ENCODE measurements at places on chromosomes 7 and 10.

- DNase-seq, result no peak
Observed at GRCh38 chr10:125252937-125253336, 92.6 kb upstream of the CTBP2 start.

GRCh38 chr7:115008465-115009114 is 86.7 kb downstream of the MDFIC start:
- DNase-seq, result no peak

- peak; percentile 89 for DNase-seq
Observed at GRCh38 chr7:30148951-30149459, 14.2 kb downstream of the MTURN start.

- DNase-seq, result no peak
Observed at GRCh38 chr10:129952378-129953118, 11.5 kb downstream of the EBF3 start.

DNA sequence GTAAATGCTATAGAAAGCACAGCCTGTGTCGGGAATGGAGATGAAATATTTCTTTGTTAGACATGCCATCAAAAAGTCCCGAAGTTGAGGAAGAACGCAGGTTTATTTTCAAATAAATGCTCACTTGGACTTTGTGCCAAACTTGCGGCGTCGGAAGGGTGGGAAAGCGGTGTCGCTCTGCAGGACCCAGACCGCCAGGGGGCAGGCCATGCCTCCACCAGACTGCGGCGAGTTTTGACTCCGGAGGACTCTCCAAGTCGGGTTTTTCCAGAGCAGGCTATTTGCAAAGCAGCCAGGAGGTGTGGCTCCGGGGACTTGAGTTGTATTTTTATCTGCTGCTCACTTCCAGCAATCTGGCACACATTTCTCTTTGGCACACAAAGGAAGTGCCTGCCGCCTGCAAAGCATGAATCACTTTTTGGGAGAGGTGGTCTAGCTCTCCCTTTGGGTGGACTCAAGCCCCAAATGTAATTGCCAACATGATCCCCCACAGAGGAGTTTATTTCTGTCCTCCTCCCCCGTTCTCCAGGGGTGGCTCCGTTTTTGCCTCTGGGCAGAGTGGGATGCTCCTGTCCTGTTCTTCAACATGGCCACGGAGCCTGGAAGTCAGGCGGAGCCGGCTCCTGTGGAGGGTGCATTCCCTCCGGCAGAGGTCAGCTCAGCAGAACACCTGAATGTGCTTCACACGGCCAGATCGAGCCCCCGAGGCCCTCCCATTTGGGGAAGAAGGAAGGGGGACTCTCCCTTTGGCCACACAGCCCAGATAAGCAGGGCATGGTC is 82.3 kb upstream of the GPR26 start:
- peak; percentile 58 for DNase-seq

- DNase-seq, result no peak
Observed at GRCh38 chr7:38300175-38300574, 26.7 kb upstream of the TARP start.

DNA sequence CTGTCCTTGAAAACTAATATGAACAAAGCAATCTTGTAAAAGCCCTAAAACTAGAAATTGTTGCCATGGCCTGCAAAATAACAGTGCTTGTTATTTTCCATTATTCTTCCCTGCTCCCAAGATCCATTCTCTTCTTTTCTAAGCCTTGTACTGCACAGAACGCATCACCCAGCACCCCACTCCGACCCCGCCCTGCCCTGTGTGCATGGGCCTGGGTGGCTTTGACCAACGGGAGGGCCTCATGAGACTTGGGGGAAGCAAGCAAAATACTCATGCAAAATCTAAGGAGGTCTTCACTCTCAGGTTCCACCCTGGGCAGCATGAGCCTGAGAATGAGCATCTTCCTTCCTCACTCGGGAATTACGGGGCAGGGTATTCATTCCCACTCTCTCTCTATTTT is 32.4 kb downstream of the NPY start:
- DNase-seq, result no peak

DNA sequence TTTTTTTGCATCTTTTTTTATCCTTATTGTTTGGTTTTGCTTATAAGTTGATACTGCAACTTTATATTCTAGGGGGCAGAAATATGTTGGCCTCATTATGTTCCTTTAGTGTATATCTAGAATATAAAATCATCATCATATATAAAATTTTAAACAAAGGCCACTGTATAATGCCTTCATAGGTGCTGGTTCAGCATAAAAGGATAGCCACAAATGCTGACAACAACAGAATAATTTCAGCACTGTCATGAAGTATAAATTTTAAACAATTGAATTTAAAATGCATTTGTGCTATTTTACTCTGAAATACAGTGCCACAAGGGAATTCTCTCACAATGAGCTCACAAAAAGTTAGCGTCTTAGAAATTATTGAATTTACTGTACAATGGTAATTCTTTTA is 285.9 kb downstream of the ATRNL1 start:
- DNase-seq, result no peak

DNA sequence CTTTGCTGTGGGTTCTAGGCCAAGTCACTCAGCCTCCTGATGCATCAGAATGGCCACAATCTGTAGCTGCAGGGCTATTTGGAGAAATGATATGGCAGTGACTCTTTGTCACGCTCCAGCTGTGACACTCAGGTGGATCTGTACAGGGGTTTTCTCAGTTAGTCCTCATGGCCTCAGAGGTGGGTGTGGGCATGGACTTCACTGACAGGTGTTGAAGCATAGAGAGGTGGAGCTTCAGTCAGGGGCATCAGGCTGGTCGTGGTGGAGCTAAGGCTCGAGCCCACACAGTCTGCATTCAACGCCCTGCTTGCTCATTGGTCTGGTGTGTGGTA is 21.2 kb downstream of the PALD1 start:
- no peak for DNase-seq

DNA sequence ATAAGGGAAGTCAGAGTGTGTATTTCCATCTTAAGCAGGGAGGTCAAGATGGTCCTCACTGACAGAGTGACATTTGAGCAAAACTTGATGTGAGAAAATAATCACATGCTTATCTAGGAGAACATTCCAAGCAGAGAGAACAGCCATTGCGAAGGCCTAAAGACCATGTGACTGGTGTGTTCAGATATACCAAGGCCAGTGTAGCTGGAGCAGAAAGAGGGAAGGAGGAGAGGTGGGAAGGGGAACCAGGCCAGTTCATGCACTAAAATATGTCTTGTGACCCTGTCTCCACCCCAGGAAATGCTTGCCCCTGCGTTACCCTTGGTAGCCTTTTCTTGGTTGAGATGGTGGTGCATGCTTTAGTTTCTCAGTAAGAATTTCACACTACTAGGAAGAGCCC is 77.4 kb downstream of the CACNB2 start:
- no peak for DNase-seq

DNA sequence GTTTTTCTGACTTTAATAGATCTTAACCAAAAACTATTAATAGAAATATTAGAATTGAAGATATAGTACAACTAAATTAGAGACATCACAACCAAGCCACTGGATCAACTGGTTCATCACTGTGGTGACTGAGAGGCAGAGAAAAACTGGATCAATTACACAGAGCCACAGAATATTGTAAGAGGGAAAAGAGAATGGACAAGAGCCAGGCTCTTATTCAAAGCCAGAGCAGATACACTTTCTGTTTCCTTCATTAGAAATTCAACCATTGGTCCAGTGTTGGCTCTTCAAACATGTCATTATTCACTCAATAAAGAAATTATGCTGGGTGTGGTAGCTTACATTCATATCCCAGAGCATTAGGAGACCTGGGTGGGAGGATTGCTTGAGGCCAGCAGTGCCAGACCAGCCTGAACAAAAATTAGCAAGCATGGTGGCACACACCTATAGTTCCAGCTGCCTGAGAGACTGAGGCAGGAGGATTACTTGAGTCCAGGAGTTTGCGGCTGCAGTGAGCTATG is 295.1 kb downstream of the NEBL start:
- DNase-seq, result no peak

GRCh38 chr7:66047426-66047825 is 28.2 kb upstream of the ASL start:
- DNase-seq, result no peak

DNA sequence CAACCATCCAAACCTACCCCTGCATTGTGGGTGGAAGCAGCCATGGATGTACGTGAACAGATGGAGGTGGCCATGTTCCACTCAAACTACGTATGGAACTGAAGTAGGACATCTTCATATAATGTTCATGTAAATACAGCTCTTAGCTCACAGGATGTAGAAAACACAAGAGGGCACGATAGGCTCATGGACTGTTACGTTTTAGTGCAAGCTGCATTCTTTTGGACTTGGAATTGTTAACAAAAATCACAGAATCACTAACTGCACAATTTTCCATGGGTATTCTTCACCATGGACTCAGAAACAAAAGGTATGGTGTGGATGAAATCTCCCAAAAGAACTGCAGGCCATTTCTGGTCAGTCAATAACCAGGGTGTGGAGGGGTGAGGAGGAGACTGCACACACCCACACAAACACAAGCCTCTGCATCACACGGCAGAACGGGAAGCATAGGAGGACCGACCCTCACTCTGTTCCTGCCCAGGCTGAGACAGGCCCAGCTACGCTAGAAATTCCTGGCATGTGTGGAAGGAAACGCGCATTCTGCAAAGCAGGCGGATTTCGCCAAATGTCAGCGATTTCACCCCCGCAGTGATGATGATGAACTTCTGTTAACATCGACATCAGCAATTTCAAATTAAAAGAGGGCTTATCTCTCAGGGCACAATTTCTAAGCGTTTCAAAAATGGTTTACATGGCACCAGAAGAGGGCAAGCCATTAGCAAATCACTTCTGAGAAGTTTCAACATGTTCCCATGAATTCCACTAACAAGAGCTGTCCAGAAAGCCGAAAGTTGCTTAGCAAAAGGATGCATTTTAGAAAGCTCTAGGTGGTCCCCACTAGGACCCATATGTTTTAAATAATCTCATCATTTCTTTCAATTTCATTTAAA is 149.0 kb downstream of the TNS3 start:
- DNase-seq, result no peak

- DNase-seq, result no peak
Observed at GRCh38 chr7:80807166-80807900, 111.5 kb downstream of the SEMA3C start.

DNA sequence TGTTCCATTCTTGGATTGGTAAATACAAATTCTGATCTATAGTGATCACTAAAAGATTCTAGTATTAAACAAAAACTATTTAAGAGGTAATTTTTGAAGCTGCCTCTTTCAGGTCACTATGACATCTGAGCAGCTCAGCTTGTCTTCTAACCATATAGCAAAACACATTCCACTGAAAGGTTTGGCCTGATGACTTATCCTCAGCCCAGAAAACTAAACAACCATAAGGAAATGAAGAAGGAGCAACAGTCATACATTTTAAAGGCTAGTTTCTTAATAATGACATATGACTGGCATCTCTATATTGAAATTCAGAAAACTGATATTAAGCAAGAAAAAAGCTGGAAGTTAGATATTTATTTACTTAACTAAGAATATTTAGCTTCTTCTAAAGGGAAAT is 24.6 kb downstream of the NT5C2 start:
- no peak for DNase-seq

DNA sequence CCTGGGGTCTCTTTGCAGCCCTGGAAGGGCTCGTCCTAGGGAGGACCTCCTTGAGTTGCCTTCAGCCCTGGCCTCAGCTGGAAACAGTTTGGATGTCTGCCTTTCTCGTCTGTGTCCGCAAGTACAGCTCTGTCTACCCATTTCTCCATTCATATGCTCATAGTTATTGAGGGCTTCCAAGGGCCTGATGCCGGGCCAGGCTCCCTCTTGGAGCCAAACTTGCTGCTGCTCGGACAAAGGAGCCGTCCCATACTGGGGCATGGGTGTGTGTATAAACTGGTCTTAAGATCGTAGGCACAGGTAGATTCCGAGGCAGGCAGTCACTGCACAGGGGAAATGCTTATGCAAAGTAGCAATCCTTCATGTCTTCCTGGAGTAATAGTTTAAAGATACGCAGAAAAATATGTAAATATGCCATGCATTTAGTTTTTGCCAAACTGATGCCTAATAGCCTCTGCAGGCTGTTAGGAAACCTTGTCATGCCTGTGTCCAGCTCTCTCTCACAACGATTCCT is 117.0 kb upstream of the BTBD16 start:
- DNase-seq, result no peak

Measured in NCI-H2107 (cell line).